ENCODE measurements at places on chromosomes 12 and 14.

- no peak for DNase-seq
Measured at GRCh38 chr12:89156340-89156739, 196.0 kb downstream of the DUSP6 start.

GRCh38 chr14:61653507-61653906 lies 41.8 kb upstream of the HIF1A start:
- no peak for DNase-seq

- no peak for DNase-seq
Measured at GRCh38 chr14:91371011-91371989, 46.3 kb downstream of the CCDC88C start.

DNA sequence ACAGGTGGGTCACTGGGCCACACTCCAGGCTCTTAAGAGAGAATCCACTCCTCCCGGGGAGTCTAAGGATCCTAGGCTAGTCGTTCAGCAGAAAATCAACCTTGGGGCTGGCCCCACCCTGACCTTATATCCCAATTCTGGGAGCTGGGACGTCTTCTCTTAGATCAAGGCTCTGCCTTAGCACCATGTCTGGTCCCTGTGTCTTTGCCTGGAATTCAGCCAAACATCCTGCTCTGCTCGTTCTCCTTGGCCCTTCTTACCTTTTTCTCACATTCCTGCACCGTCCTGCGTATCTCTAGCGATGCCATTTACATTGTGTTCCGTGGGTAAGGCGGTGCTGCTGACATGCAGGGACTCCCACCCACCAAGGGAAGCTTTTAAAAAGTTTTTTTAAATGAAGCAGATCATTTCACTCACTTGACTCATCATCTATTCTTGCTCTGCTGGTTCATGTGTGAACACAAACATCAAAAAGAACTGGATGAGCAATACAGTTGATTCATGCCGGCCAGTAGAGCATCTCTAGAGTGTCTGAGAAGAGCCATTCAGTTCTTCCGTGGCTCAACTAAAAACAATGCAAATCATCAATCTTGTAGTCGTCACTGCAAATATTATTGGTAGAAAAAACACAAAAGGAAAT lies 50.2 kb downstream of the KCNK13 start:
- DNase-seq = peak; percentile 40

DNA sequence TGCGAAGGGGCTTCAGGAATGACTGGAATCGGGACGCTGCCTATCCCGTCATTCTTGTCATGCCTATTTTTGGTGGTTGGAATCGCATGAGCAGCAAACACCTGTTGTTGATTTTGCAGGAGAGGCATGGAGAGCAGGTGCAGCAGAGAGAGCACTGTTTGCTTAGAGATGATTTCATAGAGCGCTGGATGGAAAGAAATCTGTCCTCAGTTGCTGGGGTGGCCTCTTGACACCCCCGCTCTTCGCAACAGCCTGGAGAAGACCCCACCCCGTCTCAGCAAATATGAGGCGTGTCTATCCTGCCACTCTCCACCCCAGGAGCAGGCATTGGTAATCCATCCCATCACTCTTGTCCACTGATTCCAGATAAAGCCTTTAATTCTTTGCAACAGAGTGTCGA lies 19.3 kb upstream of the NCOR2 start:
- no peak for DNase-seq

- peak; percentile 18 for DNase-seq
Measured at GRCh38 chr12:78767264-78767981, 97.2 kb upstream of the SYT1 start.

GRCh38 chr12:68080577-68080976 lies 79.0 kb downstream of the IFNG start:
- no peak for DNase-seq

DNA sequence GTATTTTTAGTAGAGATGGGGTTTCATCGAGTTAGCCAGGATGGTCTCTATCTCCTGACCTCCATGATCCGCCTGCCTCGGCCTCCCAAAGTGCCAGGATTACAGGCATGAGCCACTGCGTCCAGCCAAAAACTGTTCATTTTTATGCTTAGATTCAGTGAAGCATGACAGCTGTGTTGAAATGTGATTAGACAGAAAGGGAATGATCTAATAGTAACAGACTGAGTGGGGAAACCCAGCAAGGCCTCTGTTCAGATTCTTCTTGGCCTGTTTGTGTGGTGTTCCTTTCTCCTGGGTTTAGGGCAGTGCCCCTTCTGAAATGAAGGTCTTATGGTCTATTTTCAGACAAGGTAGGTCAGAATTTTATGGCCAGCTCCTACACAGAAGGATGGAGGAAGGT lies 11.8 kb upstream of the ABCD4 start:
- DNase-seq = no peak

Data from Caki2 (cell line).